Cortex of kidney (tissue), 1 donor: ENCODE measurements at places on chromosomes 7 and 10.

DNA sequence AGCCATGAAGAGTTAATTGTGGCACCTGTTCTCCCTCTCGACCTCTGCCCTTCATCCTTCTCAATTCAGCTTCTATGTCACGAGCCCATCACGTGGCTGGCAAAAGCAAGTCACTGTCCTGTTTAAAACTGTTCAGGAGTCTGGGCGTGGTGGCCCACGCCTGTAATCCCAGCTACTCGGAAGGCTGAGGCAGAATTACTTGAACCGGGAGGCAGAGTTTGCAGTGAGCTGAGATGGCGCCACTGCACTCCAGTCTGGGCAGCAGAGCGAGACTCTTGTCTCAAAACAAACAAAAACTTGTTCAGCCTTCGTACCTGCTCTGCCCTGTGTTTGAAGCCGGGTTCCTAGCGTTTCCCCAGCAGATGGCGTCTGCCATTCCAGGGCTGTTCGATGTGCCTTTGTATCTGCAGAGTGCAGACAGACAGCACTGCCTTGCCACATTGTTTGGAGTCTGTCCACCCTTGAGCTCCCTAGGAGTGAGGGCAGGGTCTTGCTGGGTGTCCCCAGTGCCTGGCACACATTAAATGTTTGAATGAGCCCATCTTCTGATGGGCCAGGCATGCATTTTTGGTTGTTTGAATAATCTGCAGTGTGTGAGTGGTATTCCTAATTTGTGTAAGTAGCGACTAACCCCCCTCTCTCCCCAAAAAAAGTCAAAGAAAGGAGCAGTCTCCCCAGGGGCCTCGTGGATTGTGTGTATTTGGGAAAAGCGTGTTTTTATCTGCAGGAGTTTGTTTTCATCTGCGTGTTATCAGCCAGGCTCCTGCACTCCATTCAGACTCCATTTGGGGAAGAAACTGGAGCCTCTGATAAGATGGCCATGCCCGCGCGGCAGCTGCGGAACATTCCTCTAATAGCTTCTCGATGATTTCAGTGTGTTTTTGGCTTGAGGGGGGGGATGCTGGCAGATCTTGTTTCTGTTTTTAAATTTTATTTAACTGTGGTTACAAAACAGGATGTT lies 61.2 kb downstream of the DNAJB6 start:
- DNase-seq: no peak

- DNase-seq: no peak
Measured at GRCh38 chr7:128894101-128894440, 16.4 kb downstream of the KCP start.

DNA sequence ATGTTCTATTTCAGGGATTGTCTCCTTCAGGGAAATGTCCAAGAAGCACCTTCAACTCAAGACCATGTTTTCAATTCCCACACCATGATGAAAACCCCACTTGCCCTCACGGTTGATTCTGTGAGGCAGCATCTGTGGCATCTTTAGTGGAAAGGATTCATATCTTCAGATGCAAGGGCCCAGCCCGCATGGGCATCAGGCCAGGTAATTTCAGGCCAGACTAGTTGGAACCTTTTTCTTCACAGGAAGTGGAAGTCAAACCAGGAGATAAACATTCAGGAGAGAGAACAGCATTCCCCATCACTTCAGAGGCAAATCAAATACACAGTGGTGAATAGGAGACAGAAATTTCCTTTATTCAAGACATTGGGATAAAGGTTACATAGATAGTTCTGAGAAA lies 88.8 kb downstream of the JCAD start:
- DNase-seq: no peak

DNA sequence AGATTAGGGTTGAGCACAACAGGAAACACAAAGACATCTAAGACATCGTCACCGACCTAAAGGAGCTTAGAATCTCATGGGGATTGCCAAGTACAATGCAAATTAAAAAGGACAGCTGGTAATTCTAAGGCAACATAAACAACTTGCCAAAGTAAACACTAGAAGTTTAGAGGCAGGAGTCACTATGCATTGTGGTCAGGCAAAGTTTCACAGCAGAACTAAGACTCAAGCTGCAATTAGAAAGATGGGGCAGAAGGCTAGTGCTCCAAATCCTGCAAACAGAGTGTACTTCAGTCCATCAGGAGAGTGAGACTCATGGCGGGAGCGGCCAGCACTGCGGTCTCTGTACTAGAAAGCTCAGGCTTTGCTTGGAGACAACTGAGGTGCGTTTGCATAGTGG lies 52.7 kb downstream of the HIPK2 start:
- DNase-seq: no peak

DNA sequence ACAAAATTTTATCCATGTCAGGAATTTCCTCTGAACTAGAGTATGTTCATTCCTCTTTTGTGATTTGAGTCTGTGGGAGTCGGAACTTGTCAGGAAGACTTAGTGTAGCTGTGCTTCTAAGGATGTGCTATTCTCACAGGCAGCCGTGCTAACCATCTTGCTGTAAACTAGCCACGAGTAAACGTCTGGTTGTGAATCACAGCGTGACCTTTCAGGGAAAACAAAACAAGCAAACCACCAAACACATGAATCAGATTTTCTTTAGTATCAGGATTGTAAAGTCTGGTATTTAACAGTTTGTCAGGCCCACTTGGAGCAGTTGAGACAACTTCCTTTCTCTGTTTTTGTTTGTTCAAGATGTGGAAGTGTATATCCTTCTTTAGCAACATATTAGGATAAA lies 32.0 kb downstream of the AUTS2 start:
- DNase-seq: no peak

DNA sequence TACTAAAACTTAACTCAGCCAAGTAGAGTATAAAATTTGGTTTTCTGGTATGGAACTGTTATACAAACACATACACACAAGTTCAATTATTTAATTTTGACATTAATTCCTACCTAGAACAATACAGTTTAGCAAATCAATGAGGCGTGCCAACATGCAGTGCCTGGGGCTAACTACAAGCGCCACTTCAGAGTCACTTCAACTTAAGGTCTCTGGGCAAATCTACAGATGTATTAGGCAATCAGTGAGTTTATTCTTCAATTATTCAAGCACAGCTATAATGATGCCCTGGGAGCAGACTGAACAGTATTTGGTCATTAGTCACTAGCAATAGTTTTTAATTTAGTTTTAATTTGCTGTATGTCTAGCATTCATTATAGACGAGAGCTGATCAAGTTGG lies 51.6 kb downstream of the HIBADH start:
- no peak for DNase-seq

DNA sequence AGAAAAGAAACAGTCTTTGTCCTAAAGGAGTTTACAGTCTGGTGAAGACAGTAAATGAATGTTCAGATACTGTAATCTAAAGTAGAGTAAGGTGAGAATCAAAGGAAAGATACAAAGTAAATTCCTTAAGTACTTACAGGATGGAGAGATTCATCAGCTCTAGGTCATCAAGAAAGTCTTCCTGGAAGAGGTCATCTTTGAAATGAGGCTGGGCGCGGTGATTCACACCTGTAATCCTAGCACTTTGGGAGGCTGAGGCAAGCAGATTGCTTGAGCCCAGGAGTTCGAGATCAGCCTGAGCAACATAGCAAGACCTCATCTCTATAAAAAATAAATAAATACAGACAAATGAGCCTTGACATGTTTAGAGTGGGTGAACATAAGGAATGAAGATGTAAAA lies 18.3 kb downstream of the FHIP2A start:
- no peak for DNase-seq

DNA sequence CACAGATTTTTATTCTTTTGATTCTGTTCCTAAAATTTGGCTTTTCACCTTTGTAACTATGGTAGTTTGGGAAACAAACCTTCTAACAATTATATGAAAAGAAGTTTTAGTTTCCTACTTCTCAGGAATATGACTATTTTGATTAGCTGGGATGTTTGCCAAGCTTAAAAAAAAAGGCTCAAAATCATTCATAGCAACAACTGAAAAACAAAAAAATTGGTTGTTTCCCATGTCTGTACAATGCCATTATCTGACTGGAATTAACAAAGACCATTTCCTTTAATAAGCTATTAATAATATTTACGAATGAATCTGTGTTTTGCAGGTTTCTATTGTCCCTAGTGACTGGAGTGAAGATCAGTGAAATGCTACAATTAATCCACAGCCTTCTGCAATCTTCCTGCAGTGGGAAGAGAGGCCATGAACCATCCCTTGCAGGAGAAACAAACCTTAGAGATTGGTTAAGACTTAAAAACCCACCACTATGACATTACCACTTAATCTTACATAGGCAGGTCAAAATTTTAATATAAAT lies 4.2 kb downstream of the PURB start:
- no peak for DNase-seq

DNA sequence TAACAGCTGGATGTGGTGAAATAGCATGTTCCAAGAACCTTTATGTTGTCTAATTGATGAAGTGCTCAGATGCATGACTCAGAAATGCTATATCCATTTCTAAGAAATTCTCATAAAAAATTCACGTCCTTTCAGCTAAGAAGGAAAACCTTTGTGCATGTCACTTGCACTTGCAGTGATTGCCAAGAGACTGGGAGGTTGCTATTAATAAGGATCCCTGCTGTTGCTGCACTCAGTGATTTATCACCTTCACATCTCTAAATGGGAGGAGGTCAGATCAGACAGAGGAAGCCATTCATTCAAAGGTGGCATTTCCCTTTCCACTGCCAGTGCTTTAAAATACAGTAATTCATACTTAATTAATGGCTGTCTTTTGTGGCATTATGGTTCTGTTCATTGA lies 89.5 kb downstream of the THSD7A start:
- DNase-seq: no peak

GRCh38 chr7:4556868-4557793 lies 125.0 kb upstream of the FOXK1 start:
- DNase-seq: no peak

DNA sequence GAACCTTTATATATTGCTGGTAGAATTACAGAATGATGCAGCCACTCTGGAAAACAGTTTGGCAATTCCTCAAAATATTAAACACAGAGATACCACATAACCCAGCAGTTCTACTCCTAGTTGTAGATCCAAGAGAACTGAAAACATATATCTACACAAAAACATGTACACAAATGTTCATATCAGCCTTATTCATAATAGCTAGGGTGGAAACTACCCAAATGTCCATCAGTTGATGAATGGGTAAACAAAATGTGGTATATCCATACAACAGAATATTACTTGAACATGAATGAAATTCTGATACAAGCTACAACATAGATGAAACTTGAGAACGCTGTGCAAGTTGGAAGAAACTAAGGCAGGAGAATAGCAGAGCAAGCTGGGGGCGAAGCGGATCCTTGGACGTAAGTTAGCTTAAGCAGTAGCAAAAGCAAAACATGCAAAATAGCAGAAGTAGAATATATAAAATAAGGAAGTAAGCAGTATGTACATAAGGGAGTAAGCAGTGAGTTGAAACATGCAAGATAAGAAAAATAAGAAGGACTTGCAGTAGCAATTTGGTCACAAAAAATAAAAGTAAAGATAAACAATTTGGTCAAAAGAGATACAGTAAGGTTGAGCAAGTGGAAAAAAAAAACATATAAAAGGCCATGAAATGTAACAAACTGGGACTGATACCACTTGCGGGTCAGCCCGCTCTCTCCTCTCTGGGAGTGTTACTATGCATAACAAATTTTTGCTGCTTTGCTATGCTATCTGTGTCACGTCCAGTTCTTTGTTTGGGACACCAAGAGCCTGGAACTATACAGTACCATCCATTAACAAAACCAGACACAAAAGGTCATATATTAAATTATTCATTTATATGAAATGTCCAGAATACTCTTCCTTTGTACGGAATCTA lies 18.0 kb upstream of the HILPDA start:
- no peak for DNase-seq

DNA sequence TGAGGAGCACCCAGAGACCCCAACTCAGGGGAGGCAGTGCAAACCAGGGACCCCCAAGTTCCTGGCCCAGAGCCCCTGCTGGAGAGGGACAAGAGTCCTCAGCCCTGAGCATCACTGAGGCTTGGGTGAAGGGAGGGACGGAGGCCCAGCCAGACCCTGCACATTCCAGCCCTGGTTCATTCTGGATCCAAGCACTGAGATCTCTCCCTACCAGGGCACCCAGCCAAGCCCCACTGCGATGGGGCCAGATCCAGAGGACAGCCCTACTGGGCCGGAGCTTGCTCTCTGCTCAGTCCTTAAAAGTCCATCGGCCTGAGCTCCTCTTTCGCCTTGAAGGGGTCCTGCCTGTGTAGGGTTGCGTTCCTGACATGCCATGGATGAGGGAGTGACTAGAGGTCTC lies 40.5 kb upstream of the RABGEF1 start:
- no peak for DNase-seq

- no peak for DNase-seq
Measured at GRCh38 chr7:128880791-128881457, 18.3 kb downstream of the ATP6V1F start.

GRCh38 chr10:99529591-99530107 lies 3.1 kb upstream of the NKX2-3 start:
- DNase-seq: no peak

GRCh38 chr10:100562008-100562672 lies 26.4 kb downstream of the HIF1AN start:
- no peak for DNase-seq

DNA sequence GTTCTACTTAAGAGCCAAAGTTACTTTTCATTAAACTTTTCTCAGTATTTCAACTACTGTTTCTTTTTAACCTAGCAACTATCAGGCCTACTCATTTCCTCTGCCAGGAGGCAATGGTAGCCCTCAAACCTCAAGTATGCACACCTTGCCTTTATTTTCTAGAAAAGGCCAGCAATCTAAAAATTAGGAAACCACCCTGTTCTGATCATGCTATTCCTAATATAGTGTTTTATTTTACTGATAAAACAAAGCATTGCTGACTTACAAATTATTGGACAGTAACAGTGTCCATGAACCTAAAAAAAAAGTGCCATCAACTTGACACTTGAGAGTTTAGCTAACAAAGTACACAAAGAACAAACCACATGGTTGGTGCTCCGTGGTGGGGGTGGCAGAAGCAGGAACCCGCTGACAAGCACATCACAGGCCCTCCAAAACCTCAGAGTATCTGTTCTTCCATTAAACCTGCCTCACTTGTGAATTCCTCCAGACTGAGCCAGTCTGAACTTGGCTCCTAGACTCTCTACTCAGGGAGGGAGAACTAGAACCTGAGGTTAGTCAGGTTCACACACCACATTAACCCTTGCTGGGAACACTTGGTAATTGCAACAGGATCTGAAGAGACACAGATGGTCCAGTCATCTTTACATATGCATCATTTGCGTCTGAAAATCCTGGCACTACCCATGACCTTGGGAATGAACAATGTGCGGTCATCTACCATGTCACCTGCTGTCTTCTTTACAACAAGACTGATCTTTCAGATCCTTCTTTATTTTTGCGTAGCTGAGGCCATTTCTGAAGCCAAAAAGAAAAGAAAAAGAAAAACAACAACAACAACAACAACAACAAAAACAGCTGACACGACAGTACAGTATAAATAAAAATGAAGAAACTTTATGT lies 31.9 kb downstream of the PIP4K2A start:
- no peak for DNase-seq

DNA sequence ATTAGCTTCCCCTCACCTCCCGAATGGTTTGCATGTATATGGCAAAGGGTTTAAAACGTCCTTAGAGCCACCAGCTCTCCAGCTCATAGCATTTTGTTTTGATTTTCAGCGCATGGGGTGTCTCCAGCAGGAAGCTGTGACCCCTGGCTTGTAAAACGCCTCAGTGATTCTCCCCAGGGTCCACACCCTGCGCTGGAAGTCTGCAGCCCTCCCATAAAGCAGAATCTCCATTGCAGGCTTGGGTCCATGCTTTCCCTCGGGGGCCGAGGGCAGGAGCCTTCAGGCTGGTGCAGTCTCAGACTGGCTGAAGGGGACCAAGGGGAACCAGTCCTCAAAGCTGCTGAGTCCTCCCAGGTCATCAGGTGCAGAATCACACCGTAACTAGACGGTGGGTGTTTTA lies 109.7 kb downstream of the VIPR2 start:
- no peak for DNase-seq
